B cell (primary cell): ENCODE measurements at places on chromosomes 5 and 9. TPM values are rescaled to one million over a fixed set of nuclear protein-coding genes. Genes with fewer than 3 reads are reported as not detected.

- no peak overlapping the region for H3K4me3 ChIP-seq
- no peaks in the 10 kb centered on the region for H3K36me3 ChIP-seq
- H3K4me1 ChIP-seq, result no peaks in the 10 kb centered on the region
- peak; percentile 61 for DNase-seq
- no peaks in the 10 kb centered on the region for H3K27me3 ChIP-seq
- H3K27ac ChIP-seq, result no peak overlapping the region
Observed at GRCh38 chr5:71887680-71888079, 168.6 kb downstream of the CARTPT start.

DNA sequence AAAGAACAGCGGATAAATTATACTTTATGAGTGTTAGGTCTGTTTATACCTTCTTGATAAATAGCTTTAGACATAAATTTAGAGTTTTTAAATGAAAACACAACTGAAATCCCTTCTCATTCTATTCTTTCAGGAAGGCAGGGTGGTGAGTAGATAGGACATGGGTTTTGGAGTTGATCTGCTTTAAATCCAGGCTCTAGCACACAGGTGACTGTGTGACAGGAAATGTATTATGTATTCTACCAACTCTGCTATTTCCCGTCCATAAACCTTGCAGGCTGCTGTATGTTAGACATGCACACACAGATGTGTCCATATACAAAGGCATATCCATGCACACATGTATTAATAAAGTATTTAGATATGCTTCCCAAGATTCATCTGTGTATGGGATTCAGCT is 19.3 kb upstream of the CARTPT start:
- H3K4me3 ChIP-seq, result no peak overlapping the region
- no peaks in the 10 kb centered on the region for H3K4me1 ChIP-seq
- H3K27me3 ChIP-seq, result no peaks in the 10 kb centered on the region
- H3K27ac ChIP-seq, result no peak overlapping the region
- H3K36me3 ChIP-seq, result no peaks in the 10 kb centered on the region
- DNase-seq, result no peak

FREM1 gene
- not detected in 2 replicates for total RNA-seq

GRM6 gene
- not detected in 2 replicates for total RNA-seq

DNA sequence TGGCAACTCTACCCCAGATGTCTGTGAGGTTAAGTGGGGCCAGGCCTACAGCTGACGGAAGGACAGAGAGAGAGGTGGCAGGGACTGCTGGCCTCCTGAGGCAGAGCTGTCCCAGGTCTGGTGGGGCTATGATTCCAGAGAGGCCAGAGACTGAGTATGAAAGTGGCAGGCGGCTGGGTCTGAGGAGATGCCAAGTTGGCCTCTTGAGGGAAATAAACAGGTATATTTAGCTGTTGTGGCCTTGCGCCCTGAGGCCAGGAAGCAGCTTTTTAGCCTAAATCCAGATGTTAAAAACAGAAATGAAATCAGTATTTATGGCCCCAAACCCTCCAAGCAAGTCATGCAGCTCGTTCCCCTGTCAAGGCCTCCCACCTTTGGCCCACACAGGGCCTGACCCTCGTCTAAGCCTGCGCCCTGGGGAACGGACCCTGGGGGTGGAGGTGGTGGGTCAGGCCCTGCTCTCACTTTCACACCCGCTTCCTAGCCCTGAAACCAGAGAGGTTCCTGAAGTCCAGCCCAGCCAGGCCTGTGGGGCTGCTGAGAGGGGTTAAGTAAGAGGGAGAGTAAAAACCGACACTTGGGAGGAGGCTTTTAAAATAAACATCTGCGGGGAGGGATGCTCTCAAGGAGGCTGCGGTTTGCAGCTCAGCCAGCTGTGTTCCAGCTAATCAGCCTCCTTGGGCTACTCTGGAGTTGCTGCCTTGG is 18.7 kb downstream of the PCDHGC5 start:
- no peaks in the 10 kb centered on the region for H3K27me3 ChIP-seq
- peak; percentile 25 for DNase-seq
- H3K36me3 ChIP-seq, result no peaks in the 10 kb centered on the region
- H3K4me1 ChIP-seq, result peaks cover 61% of the 10 kb centered on the region
